Cerebellar cortex (tissue), 1 donor: ENCODE measurements at places on chromosomes 6 and 20.
A peak's percentile ranks its signal among the peaks of the same experiment; 100 is the strongest.

DNA sequence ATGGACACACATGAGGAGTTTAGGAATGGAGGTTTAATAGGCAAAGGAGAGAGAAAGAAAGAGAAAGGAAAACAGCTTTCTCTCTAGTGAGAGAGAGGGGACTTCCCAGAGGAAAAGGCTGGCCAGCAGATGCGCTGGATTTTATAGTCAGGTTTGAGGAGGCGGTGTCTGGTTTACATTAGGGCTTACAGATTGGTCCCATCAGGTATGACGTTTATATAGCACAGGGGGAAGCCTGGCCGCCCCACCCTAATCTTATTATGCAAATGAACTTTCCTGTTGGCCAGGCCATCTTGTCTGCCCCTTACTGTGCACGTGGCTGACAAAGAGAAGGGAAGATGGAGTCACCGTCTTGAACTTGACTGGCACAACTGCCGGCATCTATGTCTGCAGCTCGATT lies 86.6 kb upstream of the QKI start:
- no peak for DNase-seq

DNA sequence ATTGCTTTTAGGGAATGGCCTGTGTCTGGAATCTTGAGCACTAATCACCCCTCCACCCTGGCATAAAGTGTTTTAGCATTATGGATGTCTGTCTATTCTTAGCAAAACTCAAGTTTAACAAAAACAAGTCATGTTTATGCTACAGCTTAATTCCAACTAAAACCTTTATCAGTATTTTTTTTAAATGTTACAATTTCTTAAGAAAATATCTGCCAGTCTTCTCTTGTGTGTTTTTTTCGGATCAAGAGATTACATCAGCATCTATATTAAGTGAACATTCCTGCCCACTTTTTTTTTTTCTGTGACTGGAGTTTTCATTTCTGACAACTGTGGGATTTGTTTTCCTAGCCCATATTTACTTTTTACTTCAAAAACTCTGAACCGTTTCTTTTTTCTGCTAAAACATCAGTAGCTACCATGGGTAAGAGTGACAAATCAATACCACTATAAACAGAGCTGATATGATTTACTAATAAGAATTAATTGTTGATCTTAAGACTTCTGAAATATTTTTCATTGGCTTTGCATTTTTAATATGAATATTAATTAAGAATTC lies 94.3 kb downstream of the EDN1 start:
- DNase-seq: no peak

- no peak for DNase-seq
Measured at GRCh38 chr6:129124347-129124746, 241.4 kb downstream of the LAMA2 start.

- DNase-seq: no peak
Measured at GRCh38 chr6:158327211-158327610, 14.9 kb downstream of the TULP4 start.

- no peak for DNase-seq
Measured at GRCh38 chr6:113662093-113662665, 195.0 kb upstream of the MARCKS start.

GRCh38 chr6:117399924-117400323 lies 25.8 kb downstream of the ROS1 start:
- peak; percentile 36 for DNase-seq

DNA sequence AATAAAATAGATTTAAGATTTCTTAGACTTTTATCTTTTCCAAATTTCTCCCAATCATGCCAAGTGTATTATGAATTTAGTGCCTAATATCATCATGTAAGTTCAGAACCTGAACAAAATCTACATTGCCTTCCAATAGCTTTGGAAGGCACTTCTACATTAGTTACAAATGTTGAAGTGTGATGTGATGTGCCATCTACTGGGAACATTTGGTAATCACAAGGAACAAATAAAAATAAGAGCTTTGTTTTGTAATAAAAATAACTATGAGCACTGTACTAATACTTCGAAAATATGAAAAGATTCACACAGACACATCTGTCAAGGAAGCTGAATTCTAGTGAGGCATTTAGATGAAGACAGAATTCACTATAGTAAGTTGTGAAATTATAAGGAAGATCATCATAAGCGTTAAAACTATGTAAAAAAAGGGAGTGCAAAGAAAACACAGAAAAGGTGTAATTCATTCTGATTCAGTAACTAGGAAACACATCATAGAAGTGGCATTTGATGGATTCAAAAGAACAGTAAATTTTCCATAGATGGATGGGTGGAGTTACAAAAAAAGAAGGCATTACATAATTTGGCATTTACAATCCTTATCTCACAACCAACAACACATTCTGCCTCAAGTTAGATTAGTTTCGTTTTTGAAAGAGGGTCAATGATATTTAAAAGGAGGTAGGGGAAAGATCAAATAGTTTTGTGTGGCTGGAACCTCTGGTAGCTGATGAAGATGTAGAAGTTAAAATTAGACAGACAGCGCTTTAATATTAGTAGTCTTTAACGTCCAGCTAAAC lies 161.0 kb downstream of the ASCC3 start:
- no peak for DNase-seq

- DNase-seq: no peak
Measured at GRCh38 chr6:16999491-17000436, 102.1 kb upstream of the STMND1 start.

DNA sequence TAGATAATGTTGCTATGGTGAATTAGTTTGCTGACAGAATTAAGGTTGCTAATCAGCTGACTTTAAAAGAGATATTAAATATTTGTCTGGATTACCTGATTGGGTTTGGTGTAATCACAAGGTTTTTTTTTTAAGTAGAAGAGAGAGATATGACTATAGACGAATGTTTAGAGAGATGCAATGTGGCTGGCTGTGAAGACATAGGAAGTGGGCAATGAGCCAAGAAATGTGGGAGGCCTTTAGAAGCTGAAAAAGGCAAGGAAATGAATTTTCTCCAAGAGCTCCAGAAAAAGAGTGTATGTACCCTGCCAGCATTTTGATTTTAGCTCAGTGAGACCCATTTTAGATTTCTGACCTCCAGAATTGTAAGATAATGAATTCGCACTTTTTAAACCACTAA lies 598.3 kb downstream of the PKHD1 start:
- no peak for DNase-seq
